ENCODE measurements at places on chromosomes 4 and X. TPM values are rescaled to one million over a fixed set of nuclear protein-coding genes. Genes with fewer than 3 reads are reported as not detected.

PLAC1 gene
- 0.18 TPM for total RNA-seq

ANAPC4 gene
- 19.2 TPM for total RNA-seq

HNRNPD gene
- total RNA-seq = 505 TPM

F11 gene
- total RNA-seq = not detected

HELT gene
- not detected for total RNA-seq

ADH1A gene
- total RNA-seq = not detected

- DNase-seq = no peak
- H3K36me3 ChIP-seq = no peaks in the 10 kb centered on the region
- H3K27me3 ChIP-seq = no peaks in the 10 kb centered on the region
- H3K27ac ChIP-seq = no peak overlapping the region
Observed at GRCh38 chrX:101265869-101266428, 25.2 kb downstream of the TAF7L start.

GRCh38 chr4:37816006-37816405 lies 10.5 kb upstream of the PGM2 start:
- peak overlapping the region; percentile 24 for H3K4me3 ChIP-seq
- H3K4me1 ChIP-seq = peaks cover 18% of the 10 kb centered on the region
- no peaks in the 10 kb centered on the region for H3K27me3 ChIP-seq
- no peaks in the 10 kb centered on the region for H3K36me3 ChIP-seq
- no peak for DNase-seq

DNA sequence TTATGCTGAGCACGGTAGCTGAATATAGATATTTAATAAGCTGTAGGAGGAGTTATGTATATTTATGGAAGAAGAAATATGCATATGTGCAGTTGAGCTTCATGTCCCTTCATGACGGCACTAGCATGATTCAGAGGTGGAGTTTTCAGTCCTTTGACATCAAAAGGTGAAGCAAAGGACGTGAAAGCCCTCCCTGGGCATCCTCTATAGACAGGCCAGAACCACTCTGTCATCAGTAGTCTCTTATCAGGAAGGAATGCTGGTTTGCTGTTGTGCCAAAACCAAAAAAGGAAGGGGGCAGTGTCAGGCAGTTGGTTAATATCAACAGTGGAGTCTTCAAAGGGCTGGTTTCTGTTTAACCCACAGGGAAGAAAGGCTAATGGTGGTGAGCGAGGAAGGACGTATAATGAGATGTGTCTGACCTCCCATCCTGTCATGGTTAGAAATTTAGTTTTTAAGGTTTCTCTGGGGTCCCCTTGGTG lies 23.5 kb upstream of the IL2 start:
- H3K27ac ChIP-seq = no peak overlapping the region
- no peak overlapping the region for H3K4me3 ChIP-seq
- H3K36me3 ChIP-seq = no peaks in the 10 kb centered on the region
- no peaks in the 10 kb centered on the region for H3K27me3 ChIP-seq

- peaks cover 11% of the 10 kb centered on the region for H3K4me1 ChIP-seq
- no peak overlapping the region for H3K4me3 ChIP-seq
- no peaks in the 10 kb centered on the region for H3K27me3 ChIP-seq
- peaks cover 25% of the 10 kb centered on the region for H3K36me3 ChIP-seq
- DNase-seq = no peak
- H3K27ac ChIP-seq = no peak overlapping the region
Observed at GRCh38 chrX:16796298-16796697, 10.0 kb downstream of the TXLNG start.

GRCh38 chrX:149630681-149631233 lies 835 bp downstream of the TMEM185A start:
- peak overlapping the region; percentile 88 for H3K27ac ChIP-seq
- no peaks in the 10 kb centered on the region for H3K36me3 ChIP-seq
- H3K27me3 ChIP-seq = peaks cover 4% of the 10 kb centered on the region
- H3K4me3 ChIP-seq = peak overlapping the region; percentile 85
- peaks cover 40% of the 10 kb centered on the region for H3K4me1 ChIP-seq

- H3K4me1 ChIP-seq = peaks cover 3% of the 10 kb centered on the region
- H3K27me3 ChIP-seq = no peaks in the 10 kb centered on the region
- no peak for DNase-seq
- H3K27ac ChIP-seq = no peak overlapping the region
- H3K4me3 ChIP-seq = no peak overlapping the region
Observed at GRCh38 chrX:41475591-41476241, 28.6 kb downstream of the NYX start.

- no peak within 1 kb of the TSS for H3K27ac ChIP-seq
- H3K36me3 ChIP-seq = peaks cover 15% of the 10 kb centered on the region
- no peak within 1 kb of the TSS for H3K4me3 ChIP-seq
- no peaks in the 10 kb centered on the region for H3K27me3 ChIP-seq
- DNase-seq = no peak
- peaks cover 29% of the 10 kb centered on the region for H3K4me1 ChIP-seq
Observed at GRCh38 chrX:41723826-41724225, at the start of gene GPR82. GPR82 (plus strand) TSS chrX:41724181; CDS start chrX:41727027, 2,846 bp downstream.

GRCh38 chr4:18689308-18690115 lies 668.0 kb upstream of the LCORL start:
- peak; percentile 61 for DNase-seq
- no peaks in the 10 kb centered on the region for H3K4me1 ChIP-seq
- H3K27me3 ChIP-seq = peaks cover 9% of the 10 kb centered on the region
- H3K27ac ChIP-seq = no peak overlapping the region
- no peaks in the 10 kb centered on the region for H3K36me3 ChIP-seq
- no peak overlapping the region for H3K4me3 ChIP-seq

GRCh38 chr4:110139815-110140214 lies 58.6 kb downstream of the ELOVL6 start:
- no peak for DNase-seq
- no peak overlapping the region for H3K27ac ChIP-seq
- H3K36me3 ChIP-seq = no peaks in the 10 kb centered on the region
- no peaks in the 10 kb centered on the region for H3K27me3 ChIP-seq

GRCh38 chr4:169492436-169493163 lies 119.8 kb downstream of the NEK1 start:
- peak; percentile 41 for DNase-seq
- no peak overlapping the region for H3K4me3 ChIP-seq
- H3K27me3 ChIP-seq = no peaks in the 10 kb centered on the region
- peaks cover 16% of the 10 kb centered on the region for H3K36me3 ChIP-seq

DNA sequence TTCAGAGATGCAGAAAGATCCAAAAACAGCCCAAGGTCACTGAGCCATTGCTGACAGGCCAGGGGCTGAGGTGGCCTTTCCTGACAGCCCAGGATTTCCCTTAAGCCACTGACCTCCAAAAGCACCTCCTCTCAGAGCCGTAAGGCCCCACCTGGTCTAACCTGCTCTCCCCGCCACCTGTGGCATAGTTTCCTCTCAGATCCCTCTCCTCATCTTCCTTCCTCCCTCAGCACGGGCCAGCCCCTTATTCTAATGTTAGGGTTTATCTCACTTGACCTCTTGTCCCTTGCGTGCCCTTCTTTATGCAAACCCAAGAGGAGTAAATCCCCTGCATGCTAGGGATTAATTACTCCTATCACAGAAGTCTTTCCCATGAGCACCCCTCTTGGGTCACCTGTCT lies 113.0 kb downstream of the RBM47 start:
- no peak for DNase-seq
- no peaks in the 10 kb centered on the region for H3K36me3 ChIP-seq
- peaks cover 16% of the 10 kb centered on the region for H3K4me1 ChIP-seq
- no peak overlapping the region for H3K27ac ChIP-seq
- H3K27me3 ChIP-seq = peaks cover 2% of the 10 kb centered on the region
- no peak overlapping the region for H3K4me3 ChIP-seq

GRCh38 chr4:111453216-111453615 lies 692.0 kb upstream of the FAM241A start:
- no peaks in the 10 kb centered on the region for H3K36me3 ChIP-seq
- H3K4me1 ChIP-seq = no peaks in the 10 kb centered on the region
- no peak overlapping the region for H3K4me3 ChIP-seq
- no peak for DNase-seq
- no peak overlapping the region for H3K27ac ChIP-seq

DNA sequence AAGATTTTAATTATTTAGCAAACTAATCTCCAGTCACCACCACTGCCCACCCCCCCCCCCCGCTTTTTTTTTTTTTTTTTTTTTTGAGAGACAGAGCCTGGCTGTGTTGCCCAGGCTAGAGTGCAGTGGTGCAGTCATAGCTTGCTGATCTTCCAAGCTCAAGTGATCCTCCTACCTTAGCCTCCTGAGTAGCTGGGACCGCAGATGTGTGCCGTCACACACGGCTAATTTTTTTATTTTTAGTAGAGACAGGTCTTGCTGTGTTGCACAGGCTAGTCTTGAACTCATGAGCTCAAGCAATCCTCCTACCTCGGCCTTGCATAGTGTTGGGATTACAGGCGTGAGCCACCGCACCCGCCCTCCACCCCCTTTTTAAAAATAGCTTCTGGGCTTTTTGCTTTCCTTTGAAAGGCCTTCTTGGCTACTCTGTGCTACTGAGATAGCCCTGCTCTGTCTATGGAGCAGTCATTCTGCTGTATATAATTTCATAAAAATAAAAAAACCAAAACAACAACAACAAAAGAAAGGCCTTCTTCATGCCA lies 18.7 kb downstream of the TXLNG start:
- peaks cover 15% of the 10 kb centered on the region for H3K4me1 ChIP-seq
- H3K27me3 ChIP-seq = no peaks in the 10 kb centered on the region
- H3K4me3 ChIP-seq = no peak overlapping the region
- peaks cover 18% of the 10 kb centered on the region for H3K36me3 ChIP-seq

DNA sequence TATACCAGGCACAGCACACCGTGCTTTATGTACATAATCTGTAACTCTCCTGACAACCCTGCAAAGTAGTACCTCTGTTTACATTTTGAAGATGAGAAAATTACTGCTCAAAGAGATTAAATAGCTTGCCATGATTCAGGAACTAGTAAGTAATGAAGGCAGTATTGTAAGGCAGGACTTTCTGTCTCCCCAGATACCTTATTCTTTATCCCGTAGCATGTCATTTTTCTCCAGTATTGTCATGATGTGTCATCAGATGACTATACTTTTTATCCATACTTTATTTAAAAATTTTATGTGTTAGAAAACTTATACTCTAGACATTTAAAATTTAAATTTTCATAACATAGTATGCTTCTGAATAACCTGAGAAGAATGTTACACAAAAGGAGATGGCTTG lies 188.3 kb upstream of the NUDT6 start:
- no peak overlapping the region for H3K4me3 ChIP-seq
- no peaks in the 10 kb centered on the region for H3K4me1 ChIP-seq
- DNase-seq = no peak

GRCh38 chrX:131054906-131055305 lies 3.2 kb upstream of the ARHGAP36 start:
- no peaks in the 10 kb centered on the region for H3K4me1 ChIP-seq
- DNase-seq = no peak
- peaks cover 5% of the 10 kb centered on the region for H3K27me3 ChIP-seq
- no peaks in the 10 kb centered on the region for H3K36me3 ChIP-seq
- H3K27ac ChIP-seq = no peak overlapping the region

- no peaks in the 10 kb centered on the region for H3K4me1 ChIP-seq
- no peak overlapping the region for H3K27ac ChIP-seq
- no peak for DNase-seq
- H3K4me3 ChIP-seq = no peak overlapping the region
Observed at GRCh38 chrX:9596837-9597236, 132.0 kb downstream of the TBL1X start.

DNA sequence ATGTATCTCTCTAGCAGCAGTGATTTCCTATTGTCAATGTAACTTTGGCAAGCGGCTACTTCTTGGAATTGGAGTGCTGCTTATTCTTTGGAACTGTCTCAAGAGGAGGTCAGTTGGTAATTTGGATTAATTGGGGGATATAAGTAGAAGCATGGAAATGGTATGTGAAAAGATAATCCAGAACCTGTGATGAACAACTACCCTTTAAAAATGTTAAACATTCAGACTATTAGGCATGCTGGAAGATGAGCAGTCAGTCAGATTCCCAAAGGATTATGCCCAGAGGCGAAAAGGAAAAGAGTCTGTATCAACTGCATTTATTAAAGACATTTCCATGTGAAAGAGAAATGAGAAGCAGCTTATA lies 62.5 kb downstream of the SEC24D start:
- H3K27me3 ChIP-seq = no peaks in the 10 kb centered on the region
- DNase-seq = no peak
- no peak overlapping the region for H3K27ac ChIP-seq
- H3K36me3 ChIP-seq = no peaks in the 10 kb centered on the region

DNA sequence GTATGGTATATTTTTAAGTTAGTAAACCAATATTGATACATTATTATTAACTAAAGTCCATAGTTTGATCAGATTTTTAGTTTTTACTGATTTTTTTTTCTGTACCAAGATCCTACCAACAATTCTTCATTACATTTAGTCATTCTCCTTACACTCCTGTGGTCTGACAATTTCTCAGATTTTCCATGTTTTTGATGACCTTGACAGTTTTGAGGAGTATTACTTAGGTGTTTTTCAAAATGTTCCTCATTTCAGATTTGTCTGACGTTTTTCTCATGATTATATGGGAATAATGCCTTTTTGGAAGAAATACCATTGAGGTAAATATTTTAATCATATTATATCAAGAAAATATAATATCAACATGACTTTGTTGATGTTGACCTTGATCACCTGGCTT lies 423.8 kb downstream of the PPP4R3C start:
- DNase-seq = no peak
- H3K27ac ChIP-seq = no peak overlapping the region
- no peak overlapping the region for H3K4me3 ChIP-seq
- H3K4me1 ChIP-seq = no peaks in the 10 kb centered on the region
- H3K27me3 ChIP-seq = no peaks in the 10 kb centered on the region
- H3K36me3 ChIP-seq = no peaks in the 10 kb centered on the region

GRCh38 chrX:20350596-20350995 lies 83.9 kb upstream of the RPS6KA3 start:
- H3K36me3 ChIP-seq = no peaks in the 10 kb centered on the region
- no peak overlapping the region for H3K4me3 ChIP-seq

DNA sequence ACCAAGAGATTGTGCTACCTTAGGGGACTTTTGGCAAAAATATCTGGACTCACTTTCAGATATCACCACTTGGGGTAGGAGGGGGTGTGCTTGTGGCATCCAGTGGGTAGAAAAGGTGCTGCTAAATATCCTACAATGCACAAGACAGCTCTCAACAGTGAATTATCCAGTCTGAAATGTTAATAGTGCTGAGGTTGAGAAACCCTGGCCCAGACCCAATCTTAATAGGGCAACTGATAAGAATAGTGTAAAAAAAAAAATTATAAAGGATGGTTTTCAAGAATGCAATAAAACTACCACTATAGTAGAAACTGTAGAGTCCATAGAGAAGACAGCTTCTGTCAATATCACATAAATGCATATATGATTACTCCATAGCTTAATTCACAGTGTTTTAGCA lies 185.5 kb downstream of the ZNF330 start:
- H3K4me1 ChIP-seq = no peaks in the 10 kb centered on the region
- no peak overlapping the region for H3K4me3 ChIP-seq
- H3K36me3 ChIP-seq = no peaks in the 10 kb centered on the region

- no peaks in the 10 kb centered on the region for H3K27me3 ChIP-seq
- DNase-seq = peak; percentile 74
- no peaks in the 10 kb centered on the region for H3K36me3 ChIP-seq
- H3K4me3 ChIP-seq = peak overlapping the region; percentile 60
- H3K27ac ChIP-seq = peak overlapping the region; percentile 63
- H3K4me1 ChIP-seq = peaks cover 13% of the 10 kb centered on the region
Observed at GRCh38 chrX:40266490-40267333, 169.0 kb upstream of the BCOR start.
